ENCODE measurements at places on chromosomes 2 and 18.

DNA sequence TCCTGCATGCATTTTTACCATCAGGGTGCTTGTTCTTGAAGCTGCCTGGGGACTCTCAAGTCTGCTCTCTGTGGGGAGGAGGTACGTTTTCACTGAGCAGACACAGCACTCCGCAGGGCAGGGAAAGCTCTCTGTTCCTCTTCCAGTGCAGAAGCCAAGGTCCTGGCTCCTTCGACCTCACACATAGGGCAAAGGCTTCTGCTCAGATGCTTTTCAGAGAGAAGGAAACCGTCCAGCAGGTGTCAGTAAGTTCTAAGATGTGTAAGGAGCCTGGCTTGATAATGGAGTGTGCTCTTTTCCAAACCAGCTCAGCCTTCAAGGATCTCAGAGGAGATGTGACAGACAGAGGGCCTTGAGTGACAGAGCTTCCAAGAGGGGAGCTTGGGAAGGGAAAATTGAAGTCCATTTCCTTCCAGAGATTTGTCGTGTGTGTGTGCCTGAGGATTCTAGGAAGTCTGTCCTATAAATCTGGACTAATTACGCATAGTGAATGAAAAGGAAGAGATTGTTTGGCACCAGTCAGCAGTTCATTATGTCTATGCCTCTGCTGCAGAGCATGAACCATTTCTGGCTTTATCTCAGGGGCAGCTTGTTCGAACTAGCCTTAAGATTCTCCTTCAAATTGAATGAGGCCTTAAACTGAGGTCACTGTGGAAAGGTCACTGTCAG is 67.3 kb upstream of the UPP2 start:
- DNase-seq, result no peak

DNA sequence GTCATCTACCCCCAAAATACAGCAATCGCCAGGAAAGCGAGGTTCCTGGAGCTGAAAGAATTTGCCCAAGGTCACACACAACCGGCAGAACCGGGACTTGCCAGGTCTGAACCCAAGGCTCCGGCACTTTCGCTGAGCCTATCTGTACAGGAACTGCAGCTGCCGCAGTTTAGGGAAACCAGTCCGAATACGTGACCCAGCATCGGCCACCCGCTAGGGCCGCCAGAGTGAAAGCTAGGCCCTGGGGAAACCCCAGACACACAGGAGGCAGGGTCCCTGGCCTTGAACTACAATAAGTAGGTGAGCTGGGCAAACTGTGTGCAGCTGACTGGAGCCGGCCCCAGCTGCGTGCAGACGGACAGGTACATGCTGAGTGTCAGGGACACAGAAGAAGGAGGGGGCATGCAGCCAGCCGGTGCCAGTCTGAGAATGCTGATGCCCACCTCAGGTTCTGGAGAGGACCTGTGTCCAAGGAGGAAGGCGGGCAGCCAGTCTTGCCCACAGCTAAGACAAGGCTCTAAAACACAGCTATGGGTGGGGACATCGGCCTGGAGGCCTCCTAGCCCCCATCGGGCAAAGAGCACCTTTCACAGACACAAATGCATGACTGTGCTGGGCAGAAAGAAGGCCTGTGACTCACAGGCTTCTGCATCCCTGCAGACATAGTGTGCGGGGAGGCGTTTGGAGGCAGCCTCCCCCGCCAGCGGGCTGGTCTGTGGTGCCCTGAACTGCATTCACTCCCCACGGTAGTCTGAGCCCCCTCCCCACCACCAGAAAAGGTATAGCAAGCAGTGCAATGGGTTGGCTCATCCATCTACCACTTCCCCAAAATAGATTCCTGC is 107.4 kb upstream of the ID2 start:
- no peak for DNase-seq

DNA sequence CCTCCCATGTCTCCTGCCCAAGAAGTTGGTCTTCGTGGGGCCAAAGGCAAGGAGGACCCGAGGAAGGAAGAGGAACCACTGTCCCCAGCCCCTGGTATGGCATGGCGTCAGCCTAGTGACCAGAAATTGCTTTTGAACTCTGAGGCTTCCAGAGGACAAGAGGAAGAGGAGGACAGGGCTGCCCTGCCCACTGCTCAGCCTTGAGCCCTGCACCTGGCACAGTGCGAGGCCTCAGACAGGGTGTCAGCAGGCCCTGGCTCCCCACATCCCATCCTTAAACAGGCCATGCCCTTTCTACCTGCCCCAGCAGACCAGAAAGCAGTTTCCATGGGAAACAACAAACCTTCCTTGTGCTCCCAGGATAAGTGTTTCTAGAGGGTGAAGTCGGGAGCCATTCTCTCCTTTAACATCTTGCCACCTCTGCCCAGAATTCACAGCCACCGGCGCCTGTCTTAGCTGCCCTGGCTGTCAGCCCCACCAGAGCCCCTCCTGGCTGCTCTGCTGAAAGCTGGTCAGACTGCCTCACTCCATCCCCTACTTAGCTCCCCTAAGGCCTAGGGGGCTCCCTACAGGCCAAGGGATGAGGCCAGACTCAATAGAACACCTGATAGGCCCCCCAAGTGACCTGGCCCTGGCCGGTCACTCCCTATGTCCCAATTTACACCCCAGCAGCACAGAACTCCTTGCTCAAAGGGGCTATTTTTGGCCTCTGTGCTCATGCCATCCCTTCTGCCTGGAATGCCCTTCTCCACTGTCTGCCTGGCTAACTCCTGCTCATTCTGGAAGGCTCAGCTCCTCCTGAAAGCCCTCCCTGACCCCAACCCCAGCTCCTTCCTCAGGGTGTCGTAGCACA is 20.6 kb downstream of the ATOH8 start:
- DNase-seq, result no peak

- DNase-seq, result no peak
These were observed 133.0 kb upstream of the MYT1L start for GRCh38 chr2:2464094-2464493.

DNA sequence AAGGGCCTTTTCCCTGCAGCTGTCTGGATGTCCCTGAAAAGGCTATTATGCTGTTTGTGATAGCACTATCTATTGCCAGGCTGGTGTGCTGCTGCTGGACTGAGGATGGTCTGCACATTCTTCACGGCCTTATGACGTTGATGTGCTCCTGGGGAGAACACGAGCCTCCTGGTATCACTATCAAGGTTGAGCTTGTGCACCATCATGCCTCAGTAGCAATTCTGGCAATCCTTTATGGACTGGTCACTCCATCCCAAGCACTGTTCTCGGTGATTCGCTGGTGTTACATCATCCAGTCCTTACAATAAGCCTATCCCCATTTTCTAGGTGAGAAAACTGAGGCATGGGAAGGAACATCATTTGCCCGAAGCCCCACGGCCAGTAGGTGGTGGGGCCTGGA is 18.2 kb upstream of the CCBE1 start:
- DNase-seq, result no peak

DNA sequence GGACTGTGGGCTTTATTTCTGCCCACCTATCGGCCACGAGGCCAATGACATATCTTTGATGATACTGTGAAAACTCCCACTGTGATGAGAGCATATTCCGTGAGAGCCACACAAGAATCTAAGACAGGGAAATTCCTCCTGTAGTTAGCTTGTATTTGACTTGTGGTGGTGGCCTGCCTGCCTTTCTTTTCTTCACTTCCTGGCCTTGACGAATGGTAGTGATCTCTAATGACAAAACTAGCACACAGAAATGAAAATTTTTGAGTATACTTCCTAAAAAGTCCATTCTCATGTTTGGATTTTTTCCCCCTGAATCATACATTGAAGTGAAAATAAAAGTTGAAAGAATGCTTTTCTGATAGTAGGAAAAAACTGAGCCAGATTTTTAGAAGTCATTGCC is 94.4 kb downstream of the MGAT5 start:
- DNase-seq, result no peak

GRCh38 chr18:66564236-66564635 is 39.7 kb downstream of the CDH19 start:
- no peak for DNase-seq

DNA sequence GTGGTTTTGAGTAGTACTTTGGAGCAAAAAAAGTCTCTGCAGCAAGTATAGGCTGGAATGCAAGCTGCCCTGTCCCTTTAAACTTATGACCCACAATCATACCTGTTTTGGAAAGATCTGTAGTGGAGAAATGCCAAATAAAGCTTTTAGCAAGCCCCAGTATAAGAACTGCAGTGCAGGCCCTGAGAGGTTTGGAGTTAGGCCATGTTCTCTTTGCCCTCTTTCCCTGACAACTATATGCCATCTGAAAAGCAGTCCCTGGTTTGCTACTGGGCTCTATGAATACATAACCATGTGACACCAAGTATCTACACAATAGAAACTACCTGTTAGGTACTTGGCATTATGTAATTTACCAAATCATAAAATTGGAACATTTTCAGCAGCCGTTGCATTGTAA is 267.4 kb upstream of the HNMT start:
- no peak for DNase-seq

DNA sequence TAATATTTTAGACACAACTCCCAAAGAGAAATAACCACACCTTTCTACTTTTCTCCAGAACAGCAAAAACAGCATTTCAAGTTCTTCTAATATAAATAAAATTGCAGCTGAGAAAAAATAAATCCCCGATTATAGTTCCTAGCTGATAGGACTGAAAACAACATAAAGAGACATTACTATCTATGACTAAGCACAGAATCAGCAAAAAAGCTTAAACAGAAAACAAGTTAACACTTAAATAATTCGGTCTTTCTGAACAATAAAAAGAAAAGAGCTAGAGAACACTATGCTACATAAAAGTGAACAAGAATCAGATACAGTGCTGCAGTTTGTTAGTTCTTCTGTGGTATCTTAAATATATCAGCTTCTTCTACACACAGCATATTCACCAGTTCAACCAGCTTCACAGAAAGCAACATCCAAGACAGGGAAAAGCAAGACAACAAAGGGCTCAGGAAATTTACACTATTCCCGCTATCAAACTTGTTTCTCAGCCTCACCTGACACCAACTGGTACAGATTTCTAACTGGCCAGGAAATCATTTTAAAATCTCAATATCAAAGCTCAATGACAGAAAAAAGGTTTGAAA is 28.6 kb downstream of the FEZ2 start:
- DNase-seq, result no peak

DNA sequence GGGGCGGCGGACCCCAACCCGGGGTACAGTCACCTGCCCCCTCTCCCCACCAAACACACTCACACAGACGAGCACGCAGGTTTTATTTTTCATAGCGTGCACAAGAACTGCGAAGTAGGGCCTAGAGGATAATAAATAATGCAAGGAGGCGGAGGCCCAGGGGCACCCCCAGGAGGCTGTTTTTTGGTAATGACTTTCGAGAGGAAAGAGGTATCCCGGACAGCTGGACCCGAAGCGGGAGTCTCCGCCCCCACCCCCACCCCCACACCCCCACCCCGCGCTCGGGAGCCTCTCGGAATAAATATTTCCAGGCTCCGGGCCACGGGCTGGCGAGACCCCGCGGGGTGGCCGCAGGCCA is 3.4 kb downstream of the CYP26B1 start:
- DNase-seq, result no peak

- DNase-seq, result no peak
These were observed 12.2 kb downstream of the CCDC68 start for GRCh38 chr18:54947091-54947490.

DNA sequence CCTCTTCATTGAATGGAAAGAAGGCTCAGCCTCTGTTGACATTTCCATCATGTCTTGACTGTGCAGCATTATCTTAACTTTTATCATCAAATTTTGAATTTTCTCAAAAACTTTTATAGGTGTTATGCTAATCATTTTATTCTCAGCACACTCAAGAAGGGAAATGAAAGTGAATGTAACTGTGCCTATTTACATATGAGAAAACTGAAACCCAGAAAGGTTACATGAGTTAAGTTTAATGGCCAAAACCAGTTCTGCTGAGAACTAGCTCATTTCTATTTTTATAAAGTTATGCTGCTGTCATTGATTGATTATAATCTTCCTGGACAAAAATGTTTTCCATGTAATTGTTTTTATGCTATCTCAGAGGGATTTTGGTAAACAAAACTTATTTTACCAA is 618.8 kb upstream of the NRXN1 start:
- no peak for DNase-seq

- no peak for DNase-seq
These were observed 32.9 kb downstream of the FAP start for GRCh38 chr2:162210385-162210784.

DNA sequence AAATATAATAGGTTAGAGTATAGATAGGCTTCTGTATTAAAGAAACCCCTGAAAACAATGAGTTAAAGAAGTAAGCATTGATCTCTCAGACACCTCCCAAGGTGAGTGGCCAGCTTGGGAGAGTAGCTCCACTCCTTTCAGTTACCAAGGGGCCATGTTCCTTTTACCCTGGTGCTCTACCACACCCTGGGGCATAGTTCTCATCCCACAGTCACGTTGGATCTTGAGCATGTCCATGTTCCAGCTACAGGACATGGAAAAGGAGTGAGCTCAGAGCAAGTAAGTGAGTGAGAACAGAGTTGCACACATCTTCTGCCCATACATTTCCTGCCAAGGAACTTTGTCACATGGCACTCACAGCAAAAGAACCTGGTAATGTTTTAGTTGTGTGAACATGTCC is 325.9 kb upstream of the SLC39A10 start:
- no peak for DNase-seq

- no peak for DNase-seq
These were observed 15.1 kb downstream of the PXDN start for GRCh38 chr2:1729242-1729641.

DNA sequence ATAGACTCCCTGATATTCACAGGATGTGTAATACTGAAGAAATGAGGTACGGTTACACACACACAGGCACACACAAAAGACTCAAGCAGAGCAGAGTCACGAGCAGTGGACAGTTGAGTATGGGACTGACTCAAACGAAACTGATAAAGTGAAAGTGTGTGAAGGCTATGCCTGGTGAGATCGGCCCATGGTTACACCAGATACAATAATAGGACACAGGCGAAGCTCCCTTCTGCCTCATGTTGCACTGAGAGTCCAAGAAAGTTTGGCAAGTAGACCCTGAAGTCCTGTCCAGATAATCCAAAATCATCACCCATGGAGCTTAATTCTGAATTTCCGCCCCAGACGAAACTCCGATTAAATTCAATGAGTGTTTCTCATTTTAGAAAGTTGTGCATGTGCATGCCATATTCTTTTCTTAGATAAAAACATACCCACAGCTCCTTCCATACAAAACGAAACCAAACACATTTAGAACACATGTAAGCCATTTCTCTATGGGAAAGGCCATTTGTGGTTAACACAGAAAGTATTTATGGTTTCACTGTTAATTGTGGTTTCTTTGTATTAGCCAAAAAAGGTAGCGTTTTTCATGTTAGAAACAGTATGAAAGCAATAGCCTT is 567.6 kb downstream of the PLCL1 start:
- DNase-seq, result no peak

GRCh38 chr2:65479524-65479923 is 47.1 kb upstream of the SPRED2 start:
- DNase-seq, result no peak

- no peak for DNase-seq
These were observed 30.7 kb downstream of the PKP4 start for GRCh38 chr2:158487419-158487818.

- no peak for DNase-seq
These were observed 30.4 kb upstream of the TNS1 start for GRCh38 chr2:218033208-218033589.

- no peak for DNase-seq
These were observed 124.7 kb upstream of the ZNF516 start for GRCh38 chr18:76619621-76620315.

All from activated CD4-positive, alpha-beta T cell treated with anti-CD3 and anti-CD28 coated beads for 1 hour (primary cell).